Cardiac muscle cell (in vitro differentiated cells and primary cell): ENCODE measurements at places on chromosomes 5 and 9. TPM values are rescaled to one million over a fixed set of nuclear protein-coding genes. Genes with fewer than 3 reads are reported as not detected.

DNA sequence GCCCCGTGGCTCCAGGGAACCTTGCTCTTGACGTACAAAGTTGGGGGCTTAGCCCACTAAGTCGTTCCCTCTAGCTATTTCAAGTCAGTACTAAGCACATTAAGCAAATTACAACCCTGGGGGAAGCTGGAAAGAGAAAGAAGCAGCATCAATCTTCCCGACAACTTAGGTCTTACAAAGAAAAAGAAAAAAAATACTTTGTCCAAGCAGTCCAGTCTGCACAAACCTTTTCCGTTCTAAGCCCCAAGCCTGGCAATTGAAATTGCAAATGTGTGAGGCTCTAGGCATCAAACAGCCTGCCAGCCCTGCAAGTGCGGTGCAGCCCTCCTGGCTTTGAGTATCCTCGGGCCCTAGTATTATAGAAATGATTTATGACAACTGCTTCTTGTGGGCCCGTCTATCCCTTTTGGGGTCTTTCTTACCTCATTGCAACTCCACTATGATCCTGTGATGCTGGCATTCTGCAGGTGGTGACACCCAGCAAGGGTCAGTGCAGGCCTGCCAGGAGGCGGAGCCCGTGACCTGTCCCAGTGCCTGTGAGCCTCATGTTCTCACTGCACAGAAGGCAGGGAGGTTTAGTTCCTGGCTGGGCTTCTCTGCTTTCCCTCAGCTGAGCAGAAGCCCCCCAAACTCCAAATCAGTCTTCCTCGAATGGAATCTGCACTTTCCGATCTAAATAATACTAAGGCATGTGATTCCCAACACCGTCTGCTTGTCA is 232.3 kb upstream of the IRX2 start:
- DNase-seq = no peak

DNA sequence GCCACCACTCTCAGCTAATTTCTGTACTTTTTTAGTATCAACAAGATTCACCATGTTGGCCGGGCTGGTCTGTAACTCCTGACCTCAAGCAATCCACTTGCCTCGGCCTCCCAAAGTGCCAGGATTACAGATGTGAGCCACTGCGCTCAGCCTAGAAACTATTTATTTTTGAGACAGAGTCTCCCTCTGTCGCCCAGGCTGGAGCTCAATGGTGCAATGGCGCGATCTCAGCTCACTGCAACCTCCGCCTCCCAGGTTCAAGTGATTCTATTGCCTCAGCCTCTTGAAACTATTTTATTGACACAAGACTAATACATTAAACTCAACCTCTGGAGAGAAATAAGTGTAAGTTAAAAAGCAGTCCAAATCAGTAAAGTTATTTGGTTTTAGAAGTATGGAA is 34.0 kb downstream of the IL6ST start:
- DNase-seq = no peak

GRCh38 chr5:4947106-4947505 is 193.0 kb upstream of the ADAMTS16 start:
- DNase-seq = no peak

DNA sequence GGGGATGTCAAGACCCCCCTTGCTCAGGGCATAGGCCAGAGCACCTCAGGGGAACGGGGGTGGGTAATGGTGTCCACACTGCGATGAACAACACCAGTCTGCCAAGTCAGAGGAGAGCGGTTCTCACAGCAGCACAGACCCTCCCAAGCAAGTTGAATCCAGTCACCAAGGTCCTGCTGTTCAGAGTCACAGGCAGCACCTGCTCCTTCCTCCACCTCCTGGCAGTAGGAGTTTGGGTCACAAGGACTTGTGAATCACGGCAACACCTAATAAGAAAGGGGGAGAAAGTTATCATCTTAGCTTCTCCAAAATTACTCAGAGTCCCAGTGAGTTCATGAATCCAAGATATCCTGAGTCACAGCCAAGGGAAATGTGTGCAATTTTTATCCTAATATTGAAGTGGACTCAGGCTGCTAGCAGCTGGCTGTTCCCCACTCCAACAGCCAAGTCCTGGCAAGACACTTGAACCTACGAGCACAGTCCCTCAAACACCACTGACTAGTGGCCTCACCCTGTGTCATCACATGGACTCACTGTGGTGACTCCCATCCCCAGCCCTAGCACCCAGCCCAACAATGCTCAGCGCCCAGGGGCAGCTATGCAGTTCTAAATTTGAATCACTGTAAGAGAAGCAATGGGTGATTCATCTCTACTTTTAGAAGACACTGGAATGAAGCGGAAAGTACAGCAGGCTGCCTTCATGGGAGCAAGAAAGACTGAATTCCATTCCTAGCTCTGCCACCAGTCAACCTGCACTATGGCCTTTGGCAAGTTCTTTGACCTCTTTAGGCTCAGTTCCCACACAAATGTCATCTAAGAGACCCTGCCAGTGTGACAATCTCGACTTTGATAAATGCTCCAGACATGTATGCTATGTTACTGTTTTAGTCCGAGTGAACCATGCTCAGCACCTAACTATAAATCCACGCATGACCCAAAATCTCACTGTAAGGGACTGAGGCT is 113.7 kb downstream of the KLHL3 start:
- DNase-seq = peak; percentile 37

GRCh38 chr9:4836676-4837075 is 43.9 kb downstream of the RCL1 start:
- no peak for DNase-seq

- DNase-seq = no peak
These were observed 312 bp downstream of the SET start for GRCh38 chr9:128689293-128689774.

- DNase-seq = peak; percentile 98
These were observed 8.5 kb upstream of the NFIB start for GRCh38 chr9:14322211-14323082.

DNA sequence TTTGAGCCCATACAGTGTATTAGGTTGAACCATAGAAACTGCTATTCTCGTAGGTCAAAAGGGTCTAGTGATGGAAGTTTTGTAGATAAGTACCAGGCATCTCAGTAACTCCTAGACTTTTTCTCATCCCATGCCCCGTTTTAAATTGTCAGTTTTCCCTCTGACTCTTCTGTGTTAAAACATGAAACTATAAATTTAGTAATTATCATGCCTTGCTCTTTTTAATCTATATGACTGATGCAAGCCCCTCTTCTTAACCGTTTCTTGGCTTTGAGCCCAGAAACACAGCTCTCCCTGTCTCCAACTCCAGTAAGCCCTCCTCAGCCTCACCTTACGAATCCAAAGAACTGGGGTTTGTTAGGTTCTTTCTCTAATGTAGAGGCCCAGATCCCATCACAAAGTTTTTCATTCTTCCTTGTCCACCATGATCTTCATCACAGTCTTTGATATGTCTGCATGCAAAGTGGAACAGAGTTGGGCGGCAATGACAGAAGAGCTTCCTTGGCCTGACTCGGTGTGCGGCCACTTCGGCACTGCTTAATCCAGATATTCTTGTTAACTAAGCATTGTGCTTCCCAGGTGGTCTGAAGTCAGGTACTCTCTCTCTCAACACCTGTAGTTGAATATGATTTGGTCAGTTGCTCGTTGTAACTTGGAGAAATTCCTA is 21.1 kb downstream of the RGMB start:
- no peak for DNase-seq

GRCh38 chr5:132067451-132067850 is 6.1 kb upstream of the CSF2 start:
- no peak for DNase-seq

GRCh38 chr9:71183251-71183650 is 61.8 kb upstream of the TRPM3 start:
- DNase-seq = no peak

DNA sequence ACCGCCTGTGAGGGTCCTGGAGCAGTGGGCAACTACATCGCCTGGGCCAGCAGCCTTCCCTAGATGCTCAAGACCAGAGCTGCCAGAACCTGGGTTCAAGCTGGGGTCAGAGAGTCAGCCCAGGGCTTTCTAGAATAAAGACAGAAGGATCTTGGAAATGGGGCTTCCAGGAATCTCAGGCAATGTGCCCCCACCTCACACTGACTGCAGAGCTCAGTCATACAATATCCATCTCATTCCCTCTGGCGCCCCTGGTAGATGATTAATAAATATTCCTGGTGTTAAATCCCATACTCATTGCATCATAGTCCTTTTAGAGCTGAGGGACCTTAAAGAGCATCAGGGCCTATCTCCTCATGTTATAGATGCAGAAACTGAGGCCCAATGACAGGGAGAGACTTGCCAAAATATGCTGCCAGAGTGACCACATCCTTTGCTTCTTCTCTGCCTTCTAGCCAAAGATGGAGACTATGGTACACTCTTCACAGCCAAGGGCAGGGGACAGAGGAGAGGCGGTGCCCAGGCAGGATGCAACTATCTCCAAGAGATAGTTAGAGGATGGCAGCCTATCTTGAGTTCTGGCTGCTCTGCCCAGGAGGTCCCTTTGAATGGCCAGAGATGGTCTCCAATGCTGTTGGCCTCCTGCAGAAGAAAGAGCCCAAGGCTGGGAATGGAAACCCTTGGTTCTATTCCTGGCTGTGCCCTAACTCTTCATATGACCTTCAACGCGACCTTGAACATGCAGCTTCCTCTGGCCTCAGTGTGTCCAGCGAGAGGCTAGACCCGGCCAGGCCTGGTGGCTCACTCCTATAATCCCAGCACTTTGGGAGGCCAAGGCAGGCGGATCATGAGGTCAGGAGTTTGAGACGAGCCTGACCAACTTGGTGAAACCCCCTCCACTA is 36.2 kb upstream of the IL17B start:
- no peak for DNase-seq

- DNase-seq = peak; percentile 18
These were observed 138.0 kb upstream of the KCNN2 start for GRCh38 chr5:114223866-114224265.

GRCh38 chr9:132381966-132382541 is 24.6 kb downstream of the TTF1 start:
- no peak for DNase-seq

DNA sequence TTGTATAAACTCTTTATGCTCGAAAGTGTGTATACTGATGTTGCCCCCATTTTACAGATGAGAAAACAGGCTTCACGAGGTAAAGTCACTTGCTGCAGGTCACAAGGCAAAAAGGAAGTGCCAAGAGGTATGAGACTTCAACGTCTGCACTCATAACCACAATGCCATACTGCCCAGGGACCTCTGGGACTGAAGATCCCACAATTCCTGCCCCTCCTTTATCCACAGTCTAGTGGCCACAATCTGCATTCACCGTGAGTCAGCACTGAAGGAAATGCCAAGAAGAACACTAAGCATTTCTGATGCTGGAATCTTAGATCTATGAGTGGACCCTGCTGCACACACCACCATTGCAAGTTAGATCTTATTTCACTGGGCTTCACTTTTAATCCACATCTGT is 37.3 kb downstream of the MED27 start:
- DNase-seq = peak; percentile 88

GRCh38 chr5:170154297-170154696 is 48.6 kb downstream of the FOXI1 start:
- no peak for DNase-seq

GRCh38 chr9:117374076-117374725 is 40.7 kb downstream of the ASTN2 start:
- DNase-seq = no peak

DNA sequence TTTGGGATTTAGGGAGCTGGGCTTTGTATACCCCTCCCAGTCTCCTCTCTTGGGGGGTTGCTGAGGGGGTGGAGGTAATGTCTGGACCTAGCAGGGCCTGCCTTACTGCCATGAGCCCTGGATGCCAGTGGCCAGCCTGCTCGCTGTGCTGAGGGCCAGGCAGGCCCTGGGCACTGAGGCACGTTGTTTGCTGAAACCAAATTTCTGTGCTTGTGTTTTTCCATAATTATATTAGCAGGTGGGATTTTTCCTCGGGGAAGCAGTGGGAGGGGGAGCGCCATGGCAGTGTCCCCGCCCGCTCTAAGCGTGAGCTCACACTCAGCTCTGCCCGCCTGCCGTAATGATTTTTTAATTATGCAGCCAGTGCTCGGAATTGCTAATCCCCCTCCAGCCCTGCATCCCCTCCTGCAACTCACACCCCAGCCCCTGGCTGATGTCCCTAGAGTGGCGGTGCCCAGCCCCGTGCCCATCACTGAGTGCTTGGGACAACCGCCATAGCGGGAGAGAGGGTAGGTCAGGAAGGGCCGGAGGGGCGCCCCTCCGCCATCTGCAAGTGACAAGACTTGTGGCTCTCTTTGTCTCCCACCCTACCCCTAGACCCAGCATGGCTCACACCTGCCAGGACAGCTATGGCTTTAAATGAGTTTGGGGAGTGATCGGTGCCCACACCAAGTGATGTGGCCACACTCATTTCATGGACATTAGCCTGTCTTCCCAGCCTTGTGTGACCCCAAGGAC is 20.9 kb downstream of the CXXC5 start:
- DNase-seq = no peak

DNA sequence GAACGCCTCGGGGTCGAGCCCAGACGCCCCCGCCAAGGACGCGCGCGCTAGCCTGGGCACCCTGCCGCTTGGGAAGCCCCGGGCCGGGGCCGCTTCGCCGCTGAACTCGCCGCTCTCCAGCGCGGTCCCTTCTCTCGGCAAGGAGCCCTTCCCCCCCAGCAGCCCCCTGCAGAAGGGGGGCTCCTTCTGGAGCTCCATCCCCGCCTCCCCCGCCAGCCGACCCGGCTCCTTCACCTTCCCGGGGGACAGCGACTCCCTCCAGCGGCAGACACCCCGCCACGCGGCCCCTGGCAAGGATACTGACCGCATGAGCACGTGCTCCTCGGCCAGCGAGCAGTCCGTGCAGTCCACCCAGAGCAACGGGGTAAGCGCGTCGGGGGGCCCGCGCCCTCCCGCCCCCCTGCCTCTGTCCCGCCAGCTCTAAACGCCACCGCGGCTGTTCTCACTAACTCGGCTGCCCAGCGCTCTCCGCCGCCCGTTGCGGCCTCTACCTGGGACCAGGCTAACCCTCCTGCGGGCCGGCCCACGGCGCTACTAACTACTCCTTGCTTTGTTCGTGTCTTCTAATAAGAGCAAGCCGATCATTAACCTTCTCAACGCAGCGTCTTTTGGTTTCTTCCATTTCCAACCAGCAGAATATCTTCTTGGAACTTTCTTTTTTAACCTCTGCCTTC is 93.6 kb upstream of the OTULINL start:
- no peak for DNase-seq

GRCh38 chr9:2015581-2016407 is 647 bp downstream of the SMARCA2 start:
- peak; percentile 47 for DNase-seq

DNA sequence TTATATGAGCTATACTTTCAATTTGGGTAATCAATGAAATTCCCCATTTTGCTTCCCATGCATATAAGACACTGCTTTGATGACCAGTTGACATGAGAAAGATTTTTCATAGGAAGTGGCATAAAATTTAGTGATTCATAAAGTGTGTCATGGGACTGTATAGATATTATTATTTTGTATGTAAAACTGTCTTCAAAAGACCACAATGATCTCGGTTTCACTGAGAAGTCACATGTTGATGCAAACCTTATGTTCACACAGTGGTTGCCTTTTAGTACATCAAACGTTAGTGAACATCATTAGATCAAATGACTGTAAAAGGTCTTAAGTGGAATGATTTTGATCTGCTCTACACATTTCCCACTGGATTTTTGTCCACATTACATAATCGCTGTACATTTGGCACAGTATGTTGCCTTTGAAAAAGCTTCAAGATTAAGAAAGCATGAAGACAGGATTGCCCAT is 349.2 kb upstream of the MEF2C start:
- no peak for DNase-seq

The SV2C gene
- 0.13 TPM in 1 of 2 replicates, not detected in the other for polyA plus RNA-seq

The TXNDC8 gene
- polyA plus RNA-seq = not detected in 2 replicates

The NELFB gene
- 73.3 and 87.6 TPM in 2 replicates for polyA plus RNA-seq

The CHSY3 gene
- 1.7 and 1.8 TPM in 2 replicates for polyA plus RNA-seq

The FCN2 gene
- not detected in 2 replicates for polyA plus RNA-seq

The SKIC3 gene
- polyA plus RNA-seq = 47.2 and 52.0 TPM in 2 replicates

The SCAI gene
- 4.4 and 12.5 TPM in 2 replicates for polyA plus RNA-seq

The ZNF346 gene
- 31.0 and 32.5 TPM in 2 replicates for polyA plus RNA-seq

The COL5A1 gene
- polyA plus RNA-seq = 34.5 and 50.7 TPM in 2 replicates

The POC5 gene
- 9.3 and 15.4 TPM in 2 replicates for polyA plus RNA-seq

The CYSRT1 gene
- polyA plus RNA-seq = 3.1 and 6.6 TPM in 2 replicates

The FBP1 gene
- 1.3 and 3.1 TPM in 2 replicates for polyA plus RNA-seq
